ENCODE measurements at places on chromosomes 5 and 9.
A peak's percentile ranks its signal among the peaks of the same experiment; 100 is the strongest.

- no peaks in the 10 kb centered on the region for H3K36me3 ChIP-seq
- H3K27ac ChIP-seq, result no peak overlapping the region
- DNase-seq, result no peak
- no peak overlapping the region for H3K4me3 ChIP-seq
- H3K4me1 ChIP-seq, result no peaks in the 10 kb centered on the region
- peaks cover 8% of the 10 kb centered on the region for H3K27me3 ChIP-seq
These were observed 176.6 kb upstream of the C9orf72 start for GRCh38 chr9:27749838-27750237.

DNA sequence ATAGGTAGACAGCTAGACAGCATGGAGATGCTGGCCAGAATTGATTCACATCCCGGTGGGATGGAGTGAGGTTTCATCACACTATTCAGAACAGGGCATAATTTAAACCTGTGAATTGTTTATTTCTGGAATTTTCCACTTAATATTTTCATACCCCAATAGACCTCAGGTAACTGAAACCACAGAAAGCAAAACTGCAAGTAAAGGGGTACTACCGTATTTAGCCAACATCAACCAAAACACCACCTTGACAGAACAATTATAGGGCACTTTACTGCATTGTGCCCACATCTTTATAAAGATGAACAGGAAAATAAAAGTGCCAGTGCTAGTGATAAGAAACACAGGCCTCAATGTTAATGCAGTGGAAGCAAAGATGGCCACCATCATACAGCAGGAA, 7.5 kb downstream of the SERINC5 start:
- H3K27ac ChIP-seq, result peak overlapping the region; percentile 76
- DNase-seq, result no peak
- H3K4me3 ChIP-seq, result peak overlapping the region; percentile 48
- peaks cover 53% of the 10 kb centered on the region for H3K36me3 ChIP-seq
- H3K4me1 ChIP-seq, result peaks cover 72% of the 10 kb centered on the region
- no peaks in the 10 kb centered on the region for H3K27me3 ChIP-seq

- no peak for DNase-seq
- H3K4me3 ChIP-seq, result no peak overlapping the region
- H3K27ac ChIP-seq, result no peak overlapping the region
- no peaks in the 10 kb centered on the region for H3K27me3 ChIP-seq
- H3K4me1 ChIP-seq, result peaks cover 3% of the 10 kb centered on the region
- no peaks in the 10 kb centered on the region for H3K36me3 ChIP-seq
These were observed 4.1 kb upstream of the HDHD3 start for GRCh38 chr9:113380869-113381378.

DNA sequence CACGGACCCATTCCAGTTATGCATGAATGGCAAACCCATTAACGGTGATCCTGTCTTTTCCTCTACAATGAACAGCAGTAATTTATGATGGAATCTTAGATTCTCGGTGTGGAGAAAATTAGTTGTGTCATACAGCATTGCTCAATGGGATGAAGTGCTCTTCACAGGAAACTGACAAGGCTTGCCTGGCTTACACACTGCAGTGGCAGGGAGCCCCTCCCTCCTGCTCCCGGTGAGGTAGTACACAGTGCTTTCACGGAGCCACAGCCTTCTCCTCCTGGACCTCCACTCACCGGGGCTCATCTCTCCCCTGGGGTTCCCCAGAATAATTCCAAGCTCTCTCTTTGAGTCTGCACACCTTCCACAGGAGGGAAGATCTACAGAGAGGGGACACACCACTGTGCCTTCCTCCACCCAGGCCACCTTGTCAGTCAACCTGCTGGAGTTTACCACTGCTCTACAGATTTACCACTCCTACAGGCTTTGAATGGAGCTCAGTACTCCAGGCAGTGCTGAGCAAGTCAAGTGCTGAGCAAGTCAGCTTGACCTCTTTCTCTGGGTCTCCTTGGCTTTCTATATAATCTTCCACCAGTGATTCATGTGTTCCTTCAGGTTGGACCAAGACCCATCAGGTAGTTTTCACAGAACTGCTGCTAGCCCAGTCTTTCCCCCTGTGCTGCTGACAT, 59.1 kb upstream of the TBC1D2 start:
- DNase-seq, result no peak
- H3K27ac ChIP-seq, result no peak overlapping the region
- H3K27me3 ChIP-seq, result no peaks in the 10 kb centered on the region
- H3K4me3 ChIP-seq, result no peak overlapping the region

DNA sequence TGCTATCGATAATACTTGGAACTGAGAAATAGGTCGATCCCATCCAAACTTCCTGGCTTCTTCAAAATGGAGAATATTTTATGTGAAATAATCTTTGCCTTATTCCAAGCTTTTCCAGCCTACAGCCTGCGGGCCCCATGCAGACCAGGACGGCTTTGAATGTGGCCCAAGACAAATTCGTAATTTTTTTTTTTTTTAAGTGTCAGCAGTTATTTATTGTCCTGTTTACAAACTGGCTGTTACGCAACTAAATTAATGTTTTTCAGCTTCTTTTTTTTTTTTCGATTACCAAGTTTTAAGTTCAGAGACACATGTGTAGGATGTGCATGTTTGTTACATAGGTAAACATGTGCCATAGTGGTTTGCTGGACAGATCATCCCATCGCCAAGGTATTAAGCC, 411.7 kb upstream of the EDIL3 start:
- no peak for DNase-seq
- no peaks in the 10 kb centered on the region for H3K36me3 ChIP-seq
- no peak overlapping the region for H3K4me3 ChIP-seq

DNA sequence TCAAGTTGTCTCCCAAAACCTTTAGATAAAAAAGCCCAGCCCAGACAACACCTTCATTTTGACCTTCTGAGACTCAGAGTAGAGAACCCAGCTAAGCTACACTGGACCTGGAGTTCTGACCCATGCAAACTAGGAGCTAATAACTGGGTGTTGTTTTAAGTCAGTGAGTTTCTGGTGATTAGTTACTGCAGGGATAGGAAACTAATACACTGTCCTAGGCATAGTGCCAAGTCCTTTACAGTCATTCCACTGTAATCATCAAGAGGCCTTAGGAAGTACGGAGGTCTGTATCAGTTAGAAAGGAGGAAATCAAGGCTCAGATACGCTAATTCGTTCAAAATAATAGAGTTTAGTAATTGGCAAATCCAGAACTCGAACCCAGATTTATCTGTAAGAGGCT, 197.9 kb downstream of the KCTD16 start:
- DNase-seq, result no peak
- H3K4me3 ChIP-seq, result no peak overlapping the region
- H3K36me3 ChIP-seq, result no peaks in the 10 kb centered on the region
- H3K4me1 ChIP-seq, result no peaks in the 10 kb centered on the region
- H3K27me3 ChIP-seq, result no peaks in the 10 kb centered on the region

GRCh38 chr9:134937566-134938345, 20.0 kb upstream of the FCN1 start:
- no peak overlapping the region for H3K4me3 ChIP-seq
- no peaks in the 10 kb centered on the region for H3K4me1 ChIP-seq

DNA sequence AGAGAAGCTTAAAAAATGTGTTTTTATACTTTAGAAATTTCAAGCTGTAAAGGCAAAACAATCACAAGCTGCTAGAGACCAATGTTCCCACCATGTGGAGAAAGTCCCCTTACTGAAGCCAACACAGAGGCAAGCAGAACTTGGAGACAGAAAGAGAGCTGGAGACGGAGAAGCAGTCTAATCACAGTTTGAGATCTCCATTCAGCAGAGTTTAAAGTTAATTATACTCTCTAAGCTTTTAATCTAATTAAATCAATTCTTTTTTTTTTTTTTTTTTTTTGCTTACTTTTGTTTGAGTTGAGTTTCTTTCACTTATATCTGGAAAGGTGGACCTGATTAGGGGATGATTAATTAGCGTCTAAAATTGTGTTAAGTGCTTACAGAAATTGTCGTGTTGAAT, 1534.3 kb downstream of the MAT2B start:
- DNase-seq, result no peak
- no peaks in the 10 kb centered on the region for H3K4me1 ChIP-seq
- no peaks in the 10 kb centered on the region for H3K27me3 ChIP-seq
- H3K27ac ChIP-seq, result no peak overlapping the region

- H3K36me3 ChIP-seq, result no peaks in the 10 kb centered on the region
- no peaks in the 10 kb centered on the region for H3K4me1 ChIP-seq
- no peak for DNase-seq
- H3K4me3 ChIP-seq, result no peak overlapping the region
- H3K27ac ChIP-seq, result no peak overlapping the region
- no peaks in the 10 kb centered on the region for H3K27me3 ChIP-seq
These were observed 22.8 kb downstream of the RGS3 start for GRCh38 chr9:113486327-113486726.

GRCh38 chr9:126507318-126508109, 106.2 kb upstream of the LMX1B start:
- H3K27me3 ChIP-seq, result peaks cover 14% of the 10 kb centered on the region
- H3K4me3 ChIP-seq, result no peak overlapping the region
- DNase-seq, result no peak
- H3K4me1 ChIP-seq, result no peaks in the 10 kb centered on the region
- no peaks in the 10 kb centered on the region for H3K36me3 ChIP-seq
- no peak overlapping the region for H3K27ac ChIP-seq
